Karpas-422 (cell line): ENCODE measurements at places on chromosomes 1 and 21.

DNA sequence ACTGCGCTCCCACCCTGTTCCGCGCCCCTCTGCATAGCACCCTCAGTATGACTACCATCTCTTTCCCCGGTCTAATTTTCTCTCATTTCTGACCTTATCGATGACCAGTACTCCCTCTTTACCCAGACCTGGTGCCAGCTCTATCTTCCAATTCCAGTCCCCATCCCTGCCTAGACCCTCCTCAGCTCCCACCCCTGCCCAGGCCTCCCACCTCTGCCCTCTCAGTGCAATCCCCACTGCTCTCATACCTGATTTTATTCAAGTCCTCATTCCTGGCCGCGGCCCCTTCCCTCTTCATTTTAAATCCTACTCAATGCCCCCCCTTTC lies 1.3 kb downstream of the USP24 start:
- peak overlapping the region; percentile 91 for H3K4me3 ChIP-seq
- peak overlapping the region; percentile 87 for H3K27ac ChIP-seq
- DNase-seq, result no peak
- H3K4me1 ChIP-seq, result peaks cover 73% of the 10 kb centered on the region

DNA sequence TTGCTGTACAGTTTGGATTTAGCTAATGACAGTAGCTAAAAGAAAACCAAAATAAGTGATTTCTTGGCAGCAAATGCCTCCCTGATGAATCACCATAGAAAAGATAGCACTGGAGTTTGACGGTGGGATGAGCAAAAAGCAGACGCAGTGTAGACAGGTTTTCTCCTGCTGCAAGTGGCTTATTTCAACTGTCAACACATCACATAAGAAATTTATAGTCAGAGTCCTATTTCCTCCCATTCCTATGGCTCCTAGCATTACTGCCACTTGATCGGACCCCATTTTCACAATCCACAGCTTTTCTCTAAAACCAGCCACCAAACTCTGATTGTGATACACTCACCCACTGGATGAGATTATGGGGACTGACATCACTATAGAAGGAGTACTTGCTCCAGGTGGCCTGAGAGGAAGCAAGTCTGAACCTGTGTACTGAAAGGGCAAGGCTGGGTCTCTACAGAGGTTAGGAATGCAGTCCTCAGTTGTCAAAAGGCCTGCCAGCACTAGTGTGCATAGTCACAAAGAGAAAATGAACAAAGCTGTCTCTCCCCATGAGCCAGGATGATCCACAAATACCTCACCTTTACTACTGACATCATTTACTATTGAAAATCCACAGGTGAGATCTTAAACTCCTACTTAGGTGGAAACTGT lies 359.8 kb downstream of the LTN1 start:
- H3K4me1 ChIP-seq, result no peaks in the 10 kb centered on the region
- H3K27me3 ChIP-seq, result no peaks in the 10 kb centered on the region
- no peak for DNase-seq

DNA sequence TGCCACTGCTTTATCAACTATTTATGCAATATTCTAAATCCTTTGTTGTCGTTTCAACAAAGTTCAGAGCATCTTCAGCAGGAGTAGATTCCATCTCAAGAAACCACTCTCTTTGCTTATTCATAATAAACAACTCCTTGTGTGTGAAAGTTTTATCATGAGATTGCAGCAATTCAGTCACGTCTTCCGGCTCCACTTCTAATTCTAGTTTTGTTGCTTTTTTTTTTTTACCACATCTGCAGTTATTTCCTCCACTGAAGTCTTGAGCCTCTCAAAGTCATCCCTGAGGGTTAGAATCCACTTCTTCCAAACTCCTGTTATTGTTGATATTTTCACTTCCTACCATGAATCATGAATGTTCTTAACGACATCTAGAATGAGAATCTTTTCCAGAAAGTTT lies 14.8 kb upstream of the ETS2 start:
- H3K36me3 ChIP-seq, result no peaks in the 10 kb centered on the region
- peaks cover 19% of the 10 kb centered on the region for H3K4me1 ChIP-seq
- DNase-seq, result no peak
- H3K27ac ChIP-seq, result no peak overlapping the region

DNA sequence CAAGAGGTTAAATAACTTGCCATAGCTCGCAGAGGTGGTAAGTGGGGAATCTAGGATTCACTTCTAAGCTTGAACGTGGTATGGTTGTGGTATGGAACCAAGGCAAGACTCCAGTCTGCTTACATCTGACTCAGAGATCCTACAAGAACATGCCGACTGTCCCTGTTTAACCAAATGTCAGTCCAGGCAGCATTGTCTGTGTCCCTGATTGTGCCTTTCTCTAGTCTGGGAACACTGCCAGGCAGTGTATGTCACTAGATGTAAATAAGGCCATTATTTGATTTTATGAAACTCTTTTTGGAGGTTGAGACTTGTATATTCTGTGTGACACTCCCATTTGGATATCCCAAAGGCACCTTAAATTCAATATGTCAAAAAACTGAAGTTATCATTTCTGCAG lies 96.0 kb downstream of the NOS1AP start:
- H3K4me1 ChIP-seq, result no peaks in the 10 kb centered on the region
- H3K27me3 ChIP-seq, result no peaks in the 10 kb centered on the region
- H3K27ac ChIP-seq, result no peak overlapping the region
- no peak for DNase-seq
- H3K4me3 ChIP-seq, result no peak overlapping the region
- no peaks in the 10 kb centered on the region for H3K36me3 ChIP-seq
